Hematopoietic multipotent progenitor cell (in vitro differentiated cells): ENCODE measurements at places on chromosomes 13 and 19.

DNA sequence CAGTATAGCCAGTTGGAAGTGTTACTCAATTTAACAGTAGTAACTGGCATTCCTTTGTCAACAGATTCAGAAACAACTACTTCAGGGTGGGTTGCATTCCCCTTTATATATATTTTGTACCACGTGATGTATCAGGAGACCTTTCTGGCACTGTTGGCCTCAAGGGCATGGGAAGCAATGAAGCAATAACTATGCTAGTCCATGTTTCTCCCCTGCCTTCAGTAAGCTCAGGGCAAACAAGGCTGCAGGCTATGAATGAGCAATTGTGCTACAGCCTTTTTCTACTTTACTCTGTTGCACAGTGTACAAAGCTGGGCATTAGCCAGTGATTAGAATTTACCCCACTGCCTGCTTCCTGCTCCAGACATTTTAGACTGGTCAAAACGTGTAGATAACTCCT lies 348.8 kb downstream of the GPC5 start:
- DNase-seq = no peak

- DNase-seq = no peak
Measured at GRCh38 chr13:20715330-20715712, 11.8 kb downstream of the IL17D start.

- DNase-seq = no peak
Measured at GRCh38 chr13:46639033-46639981, 86.3 kb downstream of the LRCH1 start.

- no peak for DNase-seq
Measured at GRCh38 chr13:31096654-31097302, 64.9 kb downstream of the HSPH1 start.

GRCh38 chr19:32652894-32653598 lies 21.9 kb downstream of the ANKRD27 start:
- no peak for DNase-seq

- no peak for DNase-seq
Measured at GRCh38 chr13:61795580-61795979, 379.9 kb upstream of the PCDH20 start.

- DNase-seq = peak; percentile 65
Measured at GRCh38 chr13:41905600-41906254, 55.2 kb downstream of the VWA8 start.

DNA sequence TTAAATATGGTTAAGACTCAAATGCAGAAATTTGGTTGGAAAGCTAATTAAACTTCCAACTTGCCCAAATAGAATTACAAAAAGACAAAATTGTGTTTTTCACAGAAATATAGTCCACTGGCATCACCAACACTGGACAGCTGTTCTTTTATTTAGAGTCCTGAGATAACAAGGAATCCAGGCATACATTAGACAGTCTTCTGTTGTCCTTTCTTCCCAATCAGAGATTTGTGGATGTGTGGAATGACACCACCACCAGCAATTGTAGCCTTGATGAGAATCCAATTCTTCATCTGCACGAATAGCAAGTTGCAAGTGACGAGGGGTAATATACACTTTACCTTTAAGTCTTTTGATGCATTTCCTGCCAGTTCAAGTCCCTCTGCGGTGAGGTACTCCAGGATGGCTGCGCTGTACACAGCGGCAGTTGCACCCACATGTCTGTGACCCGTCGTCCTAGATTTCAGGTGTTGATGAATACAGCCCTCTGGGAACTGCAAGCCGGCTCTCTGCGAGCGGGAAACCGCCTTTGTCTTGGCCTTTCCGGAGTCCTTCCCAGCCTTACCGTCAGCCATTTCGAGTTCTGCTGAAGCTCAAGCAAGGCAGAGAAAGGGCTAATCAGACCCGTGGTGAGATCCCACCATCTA lies 14.7 kb downstream of the UBAC2 start:
- DNase-seq = peak; percentile 46

GRCh38 chr13:46342538-46342937 lies 44.5 kb downstream of the RUBCNL start:
- no peak for DNase-seq

DNA sequence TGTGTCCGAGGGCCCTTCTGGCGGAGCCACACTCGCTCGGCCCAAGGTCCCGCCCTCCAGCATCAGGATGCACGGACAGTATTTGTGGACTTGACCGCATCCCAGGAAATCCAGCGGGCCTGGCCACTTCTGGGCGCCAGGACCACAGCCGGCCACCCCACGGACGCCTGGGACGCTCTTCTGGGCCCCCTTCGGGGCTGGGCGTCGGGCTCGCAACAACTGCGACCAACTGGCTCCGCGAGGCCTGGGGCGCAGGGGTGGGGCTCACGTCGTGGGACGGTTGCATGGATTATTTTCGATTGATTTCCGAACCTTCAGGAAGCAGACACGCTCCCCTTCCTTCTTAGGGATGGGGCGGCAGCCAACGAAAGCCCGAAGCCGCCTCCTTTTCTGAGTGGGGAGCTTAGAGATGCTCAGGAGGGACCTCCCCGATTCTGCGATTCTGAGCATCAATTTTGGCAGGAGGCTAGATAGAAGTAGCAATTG lies 521 bp upstream of the NUP58 start:
- DNase-seq = no peak

DNA sequence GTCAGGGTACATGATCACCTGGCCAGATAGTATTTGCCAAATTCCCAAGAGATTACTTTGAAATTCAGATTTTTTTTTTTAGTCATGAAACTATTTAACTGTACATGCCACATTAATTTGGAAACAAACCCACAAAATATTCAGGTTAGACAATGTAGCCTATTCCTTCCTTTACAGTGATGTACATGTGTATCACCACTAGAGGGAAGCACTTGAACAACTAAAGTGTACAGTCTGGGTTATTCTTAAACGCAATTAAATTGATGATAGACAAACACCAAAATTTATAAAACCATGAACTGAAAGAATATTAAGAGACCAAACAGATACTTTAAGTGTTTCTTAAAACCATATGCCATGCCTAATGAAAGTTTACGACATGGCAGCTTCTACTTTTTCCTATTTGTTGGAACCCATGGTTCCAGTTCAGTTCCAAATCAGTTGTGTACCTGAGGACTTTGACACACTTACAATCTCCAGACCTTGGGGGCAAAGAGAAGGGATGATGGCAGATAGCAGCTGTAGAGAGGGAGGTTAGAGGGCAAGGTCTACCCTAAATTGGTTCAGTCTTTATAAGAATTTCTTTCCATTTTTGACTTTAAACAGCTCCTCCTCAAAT lies 52.8 kb downstream of the TNFSF13B start:
- peak; percentile 77 for DNase-seq

DNA sequence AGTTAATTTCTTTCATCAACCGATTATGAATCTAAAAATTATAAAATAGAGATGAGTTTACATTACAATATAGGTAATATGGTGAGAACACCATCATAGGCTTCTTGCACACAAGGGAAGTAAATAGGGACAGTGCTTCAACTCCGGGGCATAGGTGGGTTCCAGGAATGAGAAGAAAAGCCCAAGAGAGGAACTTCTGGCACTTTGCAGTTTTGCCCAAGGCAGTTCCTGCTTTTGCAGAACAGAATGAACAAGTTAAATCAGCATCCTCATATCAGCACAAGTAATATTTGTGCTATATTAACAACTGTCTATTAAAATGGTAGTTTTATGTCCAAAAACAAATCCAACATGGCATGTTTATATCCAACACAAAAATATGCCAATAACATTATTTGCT lies 60.1 kb downstream of the DACH1 start:
- no peak for DNase-seq

DNA sequence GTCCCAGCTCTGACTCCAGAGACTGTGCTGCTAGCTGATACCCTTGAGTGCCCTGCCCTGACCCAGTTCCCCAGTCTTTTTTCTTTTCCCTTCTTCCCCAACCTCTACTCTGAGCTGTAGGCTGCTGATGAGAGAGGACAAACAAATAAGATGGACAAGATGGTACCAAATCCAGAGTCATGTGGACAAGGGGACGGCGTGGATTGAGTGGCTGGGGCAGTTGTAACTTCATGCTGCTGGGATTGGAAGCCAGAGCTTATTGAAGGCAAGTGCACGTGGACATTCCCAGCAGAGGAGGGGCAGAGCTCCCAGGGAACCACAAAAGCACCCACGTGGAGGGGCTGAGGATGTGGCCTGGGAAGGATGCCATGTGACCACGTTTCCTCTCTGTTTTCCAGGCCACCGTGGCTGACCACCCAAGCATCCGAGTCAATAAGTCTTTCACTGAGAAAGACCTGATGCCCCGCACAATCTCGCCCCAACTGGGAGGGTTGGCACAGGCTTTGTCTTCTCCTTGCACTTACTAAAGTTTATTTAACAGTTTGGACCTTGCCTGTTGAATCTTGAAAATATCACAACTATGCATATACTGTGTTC lies 323.3 kb upstream of the ZNF507 start:
- DNase-seq = no peak

DNA sequence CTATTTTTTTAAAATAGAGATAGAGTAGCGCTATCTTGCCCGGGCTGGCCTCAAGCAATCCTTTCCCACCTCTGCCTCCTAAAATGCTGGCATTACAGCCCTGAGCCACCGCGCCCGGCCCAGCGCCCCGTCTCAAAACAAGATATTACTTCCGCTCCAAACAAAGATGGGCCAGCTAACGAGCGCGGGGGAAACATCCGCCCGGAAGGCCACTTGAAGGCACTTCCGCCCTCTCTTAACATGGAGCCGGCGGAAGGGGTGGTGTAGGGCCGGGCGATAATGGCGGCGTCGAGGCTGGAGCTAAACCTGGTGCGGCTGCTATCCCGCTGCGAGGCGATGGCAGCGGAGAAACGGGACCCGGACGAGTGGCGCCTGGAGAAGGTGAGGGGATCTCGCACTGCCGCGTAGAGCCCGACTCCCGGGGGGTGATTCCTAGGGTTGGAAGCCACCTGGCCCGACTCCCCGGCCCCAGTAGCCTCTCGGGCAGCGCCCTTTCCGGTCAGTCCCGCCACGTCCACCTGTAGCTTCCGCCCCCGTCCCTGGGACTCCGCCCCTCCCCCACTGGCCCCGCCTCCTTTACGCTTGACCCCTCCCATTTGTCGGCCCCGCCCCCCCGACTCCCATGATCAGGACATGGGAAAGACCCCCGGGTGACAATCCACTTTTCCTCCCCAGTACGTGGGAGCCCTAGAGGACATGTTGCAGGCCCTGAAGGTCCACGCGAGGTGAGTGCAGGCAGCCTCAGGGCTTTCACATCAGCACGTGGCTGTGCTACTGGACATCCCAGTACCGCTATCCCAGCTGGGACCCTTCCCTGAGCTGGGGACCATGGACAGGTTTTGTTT lies at the start of gene USE1:
Gene USE1 (plus strand): TSS at position 231 of the 845 bp plus-strand sequence. CDS start 49 bp downstream, at position 280.
- DNase-seq = peak; percentile 75

DNA sequence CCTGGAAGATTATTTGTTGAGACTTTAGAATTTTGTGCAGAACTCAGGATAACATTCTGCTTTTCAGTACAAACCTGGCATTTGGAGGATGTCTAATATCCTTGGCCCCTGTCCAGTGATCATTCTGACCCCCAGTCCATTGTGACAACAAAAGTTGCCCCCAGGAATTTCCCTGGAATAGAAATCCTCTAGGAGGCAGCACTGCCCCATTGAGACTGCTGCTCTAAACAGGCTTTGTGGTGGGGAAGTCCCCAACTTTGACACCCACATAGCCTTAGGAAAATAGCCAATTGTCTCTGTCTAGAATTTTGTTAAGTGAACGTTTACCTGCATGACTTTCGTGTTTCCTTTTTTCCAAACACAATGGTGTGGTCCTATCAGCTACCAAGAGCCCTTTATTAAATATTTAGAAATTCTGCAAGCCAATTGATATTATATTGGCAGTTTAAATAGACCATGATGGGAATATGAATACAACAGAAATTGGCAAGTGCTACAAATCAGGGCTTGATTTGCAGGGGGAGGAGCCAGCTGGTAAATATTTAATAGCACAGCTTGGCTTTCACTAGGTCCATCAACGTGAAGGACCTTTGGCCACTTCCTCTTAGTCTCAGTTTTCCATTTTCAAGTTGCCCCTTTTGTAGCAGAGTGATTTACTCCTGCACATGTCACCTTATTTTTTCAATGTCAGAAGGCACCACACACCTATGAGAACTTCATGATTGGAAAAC lies 451.7 kb downstream of the EFNB2 start:
- peak; percentile 27 for DNase-seq

DNA sequence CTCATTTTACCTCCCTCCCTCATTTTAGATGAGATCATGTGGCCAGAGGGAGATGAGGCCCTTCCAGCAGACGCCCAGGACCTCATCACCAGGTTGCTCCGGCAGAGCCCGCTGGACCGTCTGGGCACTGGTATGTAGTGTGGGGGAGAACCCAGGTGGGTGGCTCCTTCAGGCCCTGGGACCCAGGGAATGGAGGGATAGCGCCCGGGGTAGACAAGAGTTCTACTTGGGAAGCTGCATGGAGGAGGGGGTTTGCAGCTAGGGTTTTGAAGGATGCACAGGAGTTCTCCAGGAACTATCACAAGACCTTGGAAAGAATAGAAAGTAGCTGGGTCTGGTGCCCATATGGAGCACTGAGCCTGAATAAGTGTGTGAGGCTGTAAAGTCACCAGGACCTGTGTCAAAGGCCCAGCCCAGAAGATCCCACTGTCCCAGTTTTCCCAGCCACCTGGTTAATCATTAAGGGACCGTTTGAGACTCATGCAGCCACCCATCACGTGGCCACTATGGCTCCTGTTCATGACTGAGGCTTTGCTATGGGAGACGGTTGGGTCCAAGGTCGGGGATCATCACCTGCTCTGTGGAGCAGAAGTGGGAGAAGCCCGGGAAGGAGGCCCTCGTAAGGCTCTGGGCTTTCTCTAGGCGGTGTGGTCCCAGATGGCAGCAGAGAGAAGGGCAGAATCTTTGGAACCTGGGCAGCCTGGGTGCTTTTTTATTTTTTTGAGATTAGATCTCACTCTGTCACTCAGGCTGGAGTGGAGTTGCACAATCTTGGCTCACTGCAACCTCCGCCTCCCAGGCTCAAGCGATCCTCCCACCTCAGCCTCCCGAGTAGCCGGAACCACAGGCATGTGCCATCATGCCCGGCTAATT lies 17.0 kb upstream of the PIK3R2 start:
- no peak for DNase-seq

GRCh38 chr19:2560369-2560768 lies 84.4 kb downstream of the GADD45B start:
- DNase-seq = no peak

DNA sequence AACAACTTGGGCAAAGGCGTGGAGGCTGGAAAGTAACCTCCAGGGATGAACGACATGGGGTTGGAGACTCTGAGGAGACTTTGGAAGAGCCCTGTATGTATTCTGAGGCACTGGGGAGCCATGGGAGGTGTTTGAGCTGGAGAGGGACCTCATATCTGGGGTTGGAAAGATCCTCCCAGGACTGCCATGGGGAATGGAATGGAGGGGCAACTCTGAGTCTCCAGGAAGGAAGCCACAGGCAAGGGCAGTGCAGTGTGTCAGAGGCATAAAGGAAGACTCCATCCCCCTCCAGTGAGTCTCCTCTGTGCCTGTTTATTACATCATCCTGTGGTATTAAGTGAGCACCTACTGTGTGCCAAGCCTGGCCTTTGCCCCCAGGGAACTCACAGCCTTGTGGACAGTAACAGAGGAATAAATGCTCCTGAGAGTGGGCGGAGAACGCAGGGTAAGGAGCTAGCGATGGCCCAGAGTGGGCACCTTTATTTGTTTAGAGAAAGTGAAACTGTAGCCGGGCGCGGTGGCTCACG lies 7.7 kb downstream of the PEAK3 start:
- DNase-seq = no peak

DNA sequence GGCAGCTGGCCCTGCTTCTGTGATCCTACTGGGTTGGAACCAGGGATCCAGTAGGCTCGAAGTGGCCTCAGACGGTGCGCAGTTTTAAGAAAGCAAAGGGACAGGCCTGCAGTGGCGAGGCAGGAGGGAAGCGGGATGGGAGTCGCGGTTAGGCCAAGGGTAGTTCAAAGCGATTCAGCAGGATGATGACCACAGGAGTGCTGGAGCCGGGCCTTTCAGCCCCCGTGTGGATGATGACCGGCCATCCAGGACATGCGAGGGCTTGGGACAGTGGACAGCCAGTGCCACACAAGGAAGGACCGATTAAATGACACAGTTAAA lies 854 bp downstream of the RNASEH2B start:
- no peak for DNase-seq
